Stimulated activated CD4-positive, alpha-beta T cell treated with anti-CD3 and anti-CD28 coated beads, Interleukin-1b, Interleukin-23, amount 100 ng/mL, for 48 hours (primary cell): ENCODE measurements at places on chromosomes 3 and 15.

DNA sequence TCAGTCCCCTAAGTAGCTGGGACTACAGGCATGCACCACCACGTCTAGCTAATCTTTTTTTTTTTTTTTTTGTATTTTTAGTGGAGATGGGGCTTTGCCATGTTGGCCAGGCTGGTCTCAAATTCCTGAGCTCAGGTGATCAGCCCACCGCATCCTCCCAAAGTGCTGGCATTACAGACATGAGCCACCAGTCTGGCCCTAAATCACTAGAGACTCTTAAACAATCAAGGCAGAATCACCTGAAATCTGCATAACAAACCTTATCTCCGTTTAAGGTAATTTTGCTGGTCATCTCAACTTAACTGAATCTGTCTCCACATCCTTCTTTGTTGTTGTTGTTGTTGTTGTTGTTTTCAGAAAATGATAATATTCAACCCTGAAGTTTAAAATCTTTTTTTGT lies 5.6 kb upstream of the TRMT10C start:
- no peak for DNase-seq

GRCh38 chr15:100016632-100017031 lies 283.4 kb upstream of the LYSMD4 start:
- no peak for DNase-seq

DNA sequence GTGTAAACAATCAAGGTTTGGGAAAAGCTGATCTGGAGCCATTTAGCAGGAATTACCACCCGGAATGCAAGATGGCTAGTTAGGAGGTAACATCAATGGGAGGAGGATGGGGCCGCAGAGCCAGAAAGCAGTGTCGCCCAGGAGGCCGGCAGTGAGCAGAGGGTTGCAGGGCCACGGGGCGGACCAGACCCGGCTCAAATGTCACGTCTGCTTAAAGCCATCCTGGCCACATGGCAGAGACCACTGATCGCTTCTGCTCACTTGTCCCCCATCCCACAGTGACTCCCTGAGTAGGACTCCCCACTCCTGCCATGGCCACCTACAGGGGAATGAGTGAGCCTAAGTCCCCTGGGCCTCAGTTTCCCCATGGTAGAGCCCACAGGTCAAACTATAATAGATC lies 18.2 kb downstream of the MGLL start:
- DNase-seq, result no peak

DNA sequence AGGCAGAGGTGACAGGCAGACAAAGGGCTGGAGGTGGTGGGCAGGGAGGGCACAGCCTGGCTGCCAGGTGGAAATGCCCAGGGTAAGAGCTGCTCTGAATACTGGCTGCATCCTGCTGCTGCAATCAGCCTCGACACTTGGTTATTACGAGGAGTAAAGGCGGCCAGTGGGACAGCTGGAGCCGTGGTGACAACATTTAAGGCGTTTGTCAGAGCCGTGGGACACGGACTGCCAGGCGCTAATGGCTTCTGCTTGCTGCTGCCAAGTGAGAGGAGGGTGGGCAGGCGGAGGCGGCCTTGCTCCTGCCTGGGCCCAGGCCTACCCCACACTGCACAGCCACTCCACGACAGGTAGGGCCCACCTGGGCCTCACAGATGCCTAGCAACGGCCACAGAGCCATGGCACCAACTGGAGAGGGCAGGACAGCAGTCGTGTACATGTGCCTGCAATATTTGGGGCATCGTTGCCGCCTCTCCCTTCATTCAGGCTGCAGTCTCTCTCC lies 49.2 kb upstream of the TMEM115 start:
- DNase-seq, result no peak

- DNase-seq, result no peak
Measured at GRCh38 chr3:53181528-53181927, 20.5 kb downstream of the PRKCD start.

DNA sequence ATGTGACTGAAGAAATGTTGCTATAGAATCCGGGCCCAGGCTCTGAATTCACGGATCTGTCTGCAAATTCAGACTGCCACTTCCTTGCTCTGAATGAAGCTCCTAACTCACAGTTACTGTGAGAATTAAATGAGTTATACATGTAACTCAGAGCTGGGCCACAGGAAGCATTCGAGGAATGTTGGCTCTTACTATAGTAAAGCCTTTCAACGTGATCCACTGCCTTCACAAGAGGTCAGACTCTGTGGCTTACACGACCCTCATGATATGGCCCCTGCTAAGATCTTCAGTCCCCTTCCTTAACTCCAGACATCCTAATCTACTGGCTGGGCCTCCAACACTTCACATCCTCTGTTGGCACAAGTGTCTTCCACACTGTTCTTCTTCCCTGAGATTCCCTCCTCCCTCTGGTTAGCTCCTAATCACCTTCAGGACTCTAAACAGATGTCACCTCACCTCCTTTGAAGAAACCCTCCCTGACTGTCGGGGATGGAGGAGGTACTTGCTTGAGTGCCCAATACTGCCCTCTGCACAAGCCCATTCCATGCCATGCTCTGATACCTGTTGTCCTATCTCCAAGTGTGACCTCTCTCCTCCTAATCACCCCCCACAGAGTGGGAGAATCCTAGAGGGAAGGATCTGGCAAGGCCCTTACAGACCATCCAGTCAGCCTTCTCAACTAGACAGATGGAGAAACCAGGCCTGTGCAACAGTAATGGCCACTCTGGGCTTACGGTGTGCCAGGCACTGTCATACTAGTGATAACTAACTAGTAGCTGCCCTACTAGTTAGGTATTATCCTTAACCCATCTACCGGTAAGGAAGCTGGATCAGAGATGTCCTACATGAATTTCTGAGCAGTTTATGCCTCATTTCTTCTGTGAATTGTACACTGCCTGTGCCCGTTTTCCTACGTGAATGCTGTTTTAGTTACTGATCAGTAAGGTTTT lies 1.3 kb downstream of the ACTR8 start:
- no peak for DNase-seq

DNA sequence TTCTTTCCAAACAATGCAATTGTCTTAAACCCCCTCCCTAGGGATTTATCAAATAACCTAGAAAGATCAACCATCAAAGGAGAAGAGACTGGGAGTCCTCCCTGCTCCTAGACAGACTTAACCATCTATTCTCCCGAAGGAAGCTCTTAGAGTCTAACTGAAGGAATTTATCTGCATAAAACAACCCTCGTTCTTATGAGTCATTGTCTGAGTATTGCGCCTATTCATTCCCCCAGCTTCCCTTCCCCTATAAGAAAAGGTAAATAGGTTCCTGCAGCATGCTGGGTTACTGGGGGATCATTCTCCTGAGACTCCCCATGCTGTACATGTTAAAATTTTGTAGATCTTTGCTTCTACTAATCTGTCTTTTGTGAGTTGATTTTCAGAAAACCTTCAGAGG lies 412.7 kb downstream of the OCA2 start:
- no peak for DNase-seq

- no peak for DNase-seq
Measured at GRCh38 chr3:158916111-158916510, 114.3 kb downstream of the MFSD1 start.

DNA sequence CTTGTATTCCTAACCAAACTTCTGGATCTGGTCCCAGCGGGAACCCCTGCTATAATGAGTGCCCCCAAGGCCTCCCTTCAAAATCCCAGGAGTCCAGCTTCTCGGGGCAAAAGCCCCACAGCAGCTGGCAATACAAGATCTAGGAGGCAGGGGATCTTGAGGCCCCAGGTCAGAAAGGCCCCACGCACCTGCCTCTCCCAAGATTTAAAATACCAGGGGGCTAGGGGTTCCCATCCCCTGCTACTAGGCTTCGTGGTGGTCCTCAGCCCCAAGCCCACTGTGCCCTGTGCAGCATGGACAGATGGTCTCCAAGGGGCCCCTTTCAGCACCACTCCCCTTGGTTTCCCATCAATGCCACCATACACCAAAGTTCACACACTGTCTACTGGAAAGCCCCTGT lies 15.8 kb upstream of the CYP11A1 start:
- no peak for DNase-seq

- no peak for DNase-seq
Measured at GRCh38 chr3:129037093-129037419, 23.5 kb upstream of the GP9 start.

DNA sequence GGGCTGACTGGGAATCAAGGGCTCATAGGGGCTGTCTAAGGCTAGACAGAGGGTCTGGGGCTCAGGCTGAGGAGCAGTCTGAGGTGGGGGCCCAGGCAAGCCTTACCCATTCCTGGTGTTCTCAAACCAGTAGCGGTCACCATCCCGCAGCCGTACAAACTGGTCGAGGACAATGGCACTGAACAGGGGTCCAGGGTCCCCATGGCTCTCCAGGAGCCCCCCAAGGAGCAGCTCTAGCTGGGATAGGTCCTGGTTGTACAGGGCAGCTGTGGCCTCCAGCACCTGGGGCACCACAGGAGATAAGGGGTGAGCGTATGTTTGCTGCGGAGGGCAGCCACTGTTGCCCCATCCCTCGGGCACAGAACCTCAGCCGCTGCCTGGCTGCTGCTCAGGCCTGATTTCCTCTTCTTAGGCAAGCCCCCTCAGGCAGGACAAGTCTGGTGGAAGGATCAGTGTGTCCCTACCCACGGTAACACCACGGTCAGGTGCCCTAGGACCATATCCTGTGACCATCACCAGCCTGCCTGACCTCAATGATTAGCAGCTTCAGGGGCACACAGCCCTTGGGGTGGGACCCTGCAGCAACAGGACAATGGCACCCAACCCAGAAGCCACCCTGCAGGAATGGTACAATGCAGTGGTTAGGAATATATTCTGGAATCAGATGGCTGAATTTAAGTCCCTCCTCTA lies 5.9 kb downstream of the DUOX2 start:
- DNase-seq, result no peak

GRCh38 chr3:188294823-188295487 lies 141.0 kb downstream of the LPP start:
- peak; percentile 25 for DNase-seq

DNA sequence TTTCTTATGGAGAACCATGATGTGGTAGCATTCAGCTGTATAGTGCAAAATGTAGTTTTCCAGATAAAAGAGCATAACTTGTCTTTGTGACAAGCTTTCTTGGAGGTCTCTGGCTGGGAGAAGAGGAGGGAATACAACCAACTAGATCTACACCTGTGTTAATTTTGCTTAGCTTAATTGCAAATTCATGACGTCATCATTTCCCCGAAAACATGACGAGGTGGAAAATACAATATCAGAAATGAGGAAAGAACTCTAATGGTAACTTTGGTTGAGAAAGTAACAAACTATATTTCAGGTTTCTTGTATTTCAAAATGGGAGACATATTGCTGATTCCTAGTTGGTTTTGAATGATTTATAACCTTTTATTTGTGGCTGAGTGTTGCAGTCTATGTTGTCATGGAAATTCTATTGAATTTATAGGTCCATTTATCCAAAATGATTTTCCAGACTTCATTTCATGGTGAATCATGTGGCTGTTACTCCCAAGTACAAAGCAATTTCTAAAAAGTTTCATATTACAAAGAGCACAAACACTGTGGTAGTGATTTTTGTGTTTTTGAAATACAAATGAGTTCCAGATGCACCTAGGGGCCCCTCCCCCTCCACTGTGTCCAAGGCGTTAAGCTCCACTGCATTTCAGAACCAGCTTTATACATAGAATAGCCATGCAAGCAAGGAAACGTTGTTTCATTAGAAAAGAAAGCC lies 307.2 kb downstream of the FEZF2 start:
- no peak for DNase-seq

- DNase-seq, result no peak
Measured at GRCh38 chr15:95247071-95247984, 1016.0 kb downstream of the MCTP2 start.

GRCh38 chr3:142609136-142609535 lies 12.9 kb downstream of the PLS1 start:
- DNase-seq, result no peak

GRCh38 chr3:53688989-53689388 lies 157.2 kb downstream of the CHDH start:
- DNase-seq, result no peak

GRCh38 chr15:85621094-85621493 lies 173.6 kb downstream of the KLHL25 start:
- peak; percentile 11 for DNase-seq

GRCh38 chr3:77773084-77773483 lies 733.2 kb downstream of the ROBO2 start:
- no peak for DNase-seq

- DNase-seq, result peak; percentile 30
Measured at GRCh38 chr3:195546130-195546560, 3.0 kb upstream of the PPP1R2 start.

DNA sequence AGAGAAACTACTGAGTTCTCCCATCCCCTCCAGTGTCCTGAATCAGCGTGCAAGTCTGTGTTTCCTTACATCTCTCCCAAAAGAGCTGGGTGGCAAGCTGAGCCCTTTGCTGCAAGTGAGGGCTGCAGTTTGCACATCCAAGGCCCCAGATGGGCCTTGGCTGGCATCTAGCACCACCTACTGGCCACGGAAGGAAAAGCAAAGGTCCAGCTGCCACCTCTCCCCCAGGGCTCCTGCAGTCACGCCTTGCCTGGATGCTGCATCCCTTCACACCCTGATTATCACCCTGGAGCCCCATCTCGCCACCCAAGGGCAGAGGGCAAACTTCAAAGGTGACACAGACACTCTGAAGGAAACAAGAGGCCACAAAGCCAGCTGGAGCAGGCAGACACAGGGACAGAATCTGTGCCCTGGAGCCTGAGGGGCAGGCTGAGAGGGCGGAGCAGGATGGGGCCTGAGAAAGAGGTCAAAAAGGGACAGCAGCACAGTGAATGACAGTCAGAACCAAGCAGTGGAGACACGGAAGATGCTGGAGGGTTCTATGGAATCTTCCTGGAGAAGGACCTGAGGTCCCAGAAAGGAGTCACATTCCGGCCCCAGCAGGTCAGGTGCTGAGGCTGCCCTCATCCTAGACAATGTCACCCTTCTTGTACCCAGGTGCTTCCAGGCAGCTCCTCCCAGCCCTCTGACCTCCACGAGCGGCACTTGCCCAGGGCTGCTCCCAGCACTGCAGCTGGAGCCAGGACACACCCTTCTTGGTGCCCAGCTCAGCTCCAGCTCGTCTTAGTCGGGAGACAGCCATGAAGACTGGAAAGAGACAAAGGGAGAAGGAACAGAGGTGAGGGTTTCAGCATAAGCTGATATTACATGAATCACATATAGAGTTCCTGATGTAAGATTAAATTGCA lies 18.3 kb upstream of the NTRK3 start:
- peak; percentile 64 for DNase-seq

DNA sequence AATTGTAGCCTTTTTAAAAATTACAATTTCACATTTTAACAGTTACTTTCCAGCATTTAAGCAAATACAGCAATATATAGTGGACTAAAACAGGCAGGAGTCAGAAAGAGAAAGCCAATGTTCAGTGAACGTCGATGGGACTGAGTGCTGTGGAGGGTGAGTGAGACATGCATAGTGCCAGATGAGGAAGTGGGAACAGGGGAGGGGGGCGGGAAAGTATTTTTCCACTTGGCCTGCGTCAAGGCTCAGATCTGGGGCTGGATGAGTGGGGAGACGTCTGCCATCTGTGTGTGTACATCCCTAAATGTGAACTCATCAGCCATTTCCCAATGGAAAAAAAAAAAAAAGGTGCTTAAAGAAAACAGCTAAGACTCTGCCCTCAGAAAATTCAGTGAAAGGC lies 19.2 kb upstream of the RAD18 start:
- DNase-seq, result no peak

DNA sequence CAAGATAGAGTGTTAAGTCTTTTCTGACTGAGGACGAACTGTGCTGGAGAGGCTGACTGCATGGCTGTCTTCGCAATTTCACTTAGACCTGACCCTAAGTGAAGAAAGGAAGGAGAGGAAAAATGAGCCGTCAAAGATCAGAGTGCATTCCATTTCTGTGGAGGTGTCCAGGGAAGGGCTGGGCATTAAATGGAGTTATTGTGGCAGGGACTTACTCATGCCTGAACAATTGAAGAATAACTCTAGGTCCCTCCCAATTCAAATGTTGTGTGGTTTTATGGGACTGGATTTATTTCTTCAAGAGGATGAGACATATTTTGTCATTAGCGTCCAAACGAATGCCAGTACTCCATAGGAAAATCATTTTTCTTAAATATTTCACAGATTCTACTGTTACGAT lies 187.3 kb upstream of the CFAP20DC start:
- DNase-seq, result no peak
